MCF 10A (cell line): ENCODE measurements at places on chromosomes 5 and 9.
A peak's percentile ranks its signal among the peaks of the same experiment; 100 is the strongest.

GRCh38 chr9:136424750-136425362 is 14.4 kb downstream of the PMPCA start:
- DNase-seq, result no peak

- no peak for DNase-seq
Observed at GRCh38 chr5:142500227-142500905, 175.5 kb upstream of the SPRY4 start.

DNA sequence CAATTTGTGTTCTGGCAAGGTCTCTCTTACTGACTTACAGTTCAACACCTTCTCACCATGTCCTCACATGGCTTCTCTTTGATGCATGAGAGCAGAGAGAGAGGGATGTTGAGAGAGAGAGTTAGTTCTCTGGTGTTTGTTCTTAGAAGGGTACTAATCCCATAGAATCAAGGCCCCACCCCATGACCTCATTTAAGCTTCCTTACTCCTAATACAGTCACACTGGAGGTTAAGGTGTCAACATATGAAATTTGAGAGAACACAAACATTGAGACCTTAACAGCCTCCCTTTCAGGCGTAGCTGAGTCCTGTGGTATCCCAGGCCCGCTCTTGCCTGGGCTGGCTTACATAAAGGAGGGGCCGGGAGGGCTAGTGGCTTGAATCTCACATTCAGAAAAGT is 10.6 kb upstream of the SEMA6A start:
- DNase-seq, result peak; percentile 2

DNA sequence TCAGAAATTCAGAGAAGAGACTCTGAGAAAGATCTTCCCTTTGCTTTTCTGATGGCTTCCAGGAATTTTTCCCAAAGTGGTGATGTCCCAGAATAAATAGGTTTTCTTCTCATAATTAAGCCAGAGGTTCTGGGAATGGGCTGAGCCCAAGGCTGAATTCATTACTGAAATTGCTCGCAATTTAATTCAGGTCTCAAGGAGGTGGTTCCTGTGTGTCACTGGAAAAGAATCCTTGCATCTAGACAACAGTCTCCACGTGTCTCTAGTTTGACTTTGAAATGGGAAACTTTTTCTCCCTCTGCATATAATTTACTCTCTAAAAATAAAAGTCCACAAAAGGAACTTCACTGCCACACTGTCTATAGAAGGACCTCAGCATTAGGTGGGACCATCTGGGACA is 27.8 kb upstream of the STX17 start:
- DNase-seq, result no peak

- no peak for DNase-seq
Observed at GRCh38 chr9:23768861-23769260, 57.2 kb downstream of the ELAVL2 start.

DNA sequence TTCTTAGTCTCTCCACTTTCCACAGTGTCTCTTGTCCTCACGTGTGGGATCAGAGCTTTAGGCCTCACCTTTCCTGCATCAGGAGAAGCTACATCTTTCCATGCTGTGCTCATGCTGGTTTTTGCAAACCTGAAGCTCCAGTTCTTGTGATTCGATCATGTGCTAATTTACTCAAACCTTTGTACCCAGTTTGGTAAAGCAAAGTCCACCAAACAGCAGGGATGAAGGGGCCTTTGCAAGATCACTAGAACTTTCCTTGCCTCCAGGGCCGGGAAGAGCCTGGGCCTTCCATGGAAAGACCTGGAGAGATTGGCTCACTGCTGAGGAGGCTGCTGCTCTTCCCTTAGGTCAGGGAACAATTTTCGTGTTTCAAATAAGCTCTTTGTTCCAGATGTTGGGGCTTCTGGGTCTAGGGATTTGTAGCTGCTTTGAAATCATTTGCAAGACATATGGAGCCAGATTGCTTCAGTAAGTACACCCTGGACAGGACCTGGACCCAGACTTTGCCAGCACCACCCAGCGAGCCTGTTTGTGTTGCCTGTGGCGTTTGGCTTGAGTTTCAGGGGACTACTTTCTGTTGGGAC is 18.7 kb upstream of the SPATA31E1 start:
- no peak for DNase-seq

GRCh38 chr9:83472221-83472665 is 66.0 kb downstream of the FRMD3 start:
- peak; percentile 68 for DNase-seq

- no peak for DNase-seq
Observed at GRCh38 chr9:97365634-97366033, 46.3 kb upstream of the TDRD7 start.

DNA sequence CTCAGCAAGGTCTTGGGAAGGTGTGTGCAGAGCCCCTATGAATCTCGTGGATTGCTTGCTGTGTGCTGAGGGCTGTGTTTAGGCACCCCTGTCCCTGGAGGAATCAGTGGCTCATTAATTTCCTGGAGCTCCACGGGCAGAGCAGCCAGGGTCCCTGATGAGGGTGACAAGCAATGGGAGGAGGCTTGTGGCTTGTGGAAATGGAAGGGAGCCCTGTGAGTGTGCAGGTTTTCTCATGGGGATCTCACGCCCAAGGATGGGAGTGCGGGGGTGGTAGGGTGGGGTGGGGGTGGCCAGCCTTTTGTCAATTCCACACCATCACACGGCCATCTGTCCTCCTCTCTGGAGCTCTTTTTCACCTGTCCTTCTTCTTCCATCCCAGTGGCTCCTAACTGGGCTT is 25.3 kb downstream of the PHF2 start:
- no peak for DNase-seq

GRCh38 chr5:95284572-95285408 is at the start of gene MCTP1:
Gene MCTP1 (minus strand): TSS chr5:95285094.
- peak; percentile 40 for DNase-seq

GRCh38 chr9:129071526-129072126 is 9.3 kb upstream of the DOLPP1 start:
- DNase-seq, result no peak

DNA sequence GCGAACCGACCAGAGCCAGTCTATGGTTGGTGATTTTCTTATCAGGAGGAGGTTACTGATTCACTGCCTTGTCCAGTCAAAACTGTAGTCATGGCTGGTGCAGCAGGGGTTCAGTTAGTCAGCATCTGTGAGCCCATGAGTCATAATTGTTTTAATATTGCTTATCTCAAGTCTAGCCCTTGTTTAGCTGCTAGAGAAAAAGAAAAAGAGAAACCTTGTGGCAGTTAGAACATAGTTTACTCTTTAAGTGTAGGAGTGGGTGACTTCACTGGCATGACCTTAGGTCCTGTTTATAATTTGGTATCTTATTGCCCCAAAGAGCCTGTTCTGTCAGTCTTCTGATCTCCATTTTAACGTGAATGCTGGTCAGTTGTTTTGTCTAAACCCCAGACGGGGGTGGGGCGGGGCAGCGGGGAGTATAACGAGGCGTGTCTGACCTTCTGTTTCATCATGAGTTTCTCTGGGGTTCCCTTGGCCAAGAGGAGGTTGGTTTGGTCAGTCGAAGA is 76.9 kb upstream of the NFIL3 start:
- DNase-seq, result peak; percentile 66

DNA sequence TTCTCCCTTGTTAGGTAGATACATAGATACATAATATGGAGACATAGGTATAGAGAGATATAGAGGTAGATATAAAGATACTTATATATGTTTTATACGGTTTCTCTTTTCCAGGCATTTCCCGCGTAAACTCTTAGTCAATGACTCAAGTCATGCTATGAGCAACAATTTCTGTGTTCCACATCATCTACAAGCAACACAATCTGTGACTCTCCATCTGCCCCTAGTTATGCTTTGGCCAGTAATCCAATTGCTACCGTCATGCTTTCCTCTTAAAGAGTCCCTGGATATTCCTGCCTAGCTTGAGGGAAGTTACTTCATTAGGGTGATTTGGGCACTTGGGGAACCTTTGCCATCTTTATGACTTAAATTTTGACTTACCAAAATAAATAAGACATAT is 129.0 kb upstream of the ADAMTS16 start:
- DNase-seq, result no peak

- no peak for DNase-seq
Observed at GRCh38 chr9:38413283-38413682, 11.0 kb downstream of the IGFBPL1 start.

DNA sequence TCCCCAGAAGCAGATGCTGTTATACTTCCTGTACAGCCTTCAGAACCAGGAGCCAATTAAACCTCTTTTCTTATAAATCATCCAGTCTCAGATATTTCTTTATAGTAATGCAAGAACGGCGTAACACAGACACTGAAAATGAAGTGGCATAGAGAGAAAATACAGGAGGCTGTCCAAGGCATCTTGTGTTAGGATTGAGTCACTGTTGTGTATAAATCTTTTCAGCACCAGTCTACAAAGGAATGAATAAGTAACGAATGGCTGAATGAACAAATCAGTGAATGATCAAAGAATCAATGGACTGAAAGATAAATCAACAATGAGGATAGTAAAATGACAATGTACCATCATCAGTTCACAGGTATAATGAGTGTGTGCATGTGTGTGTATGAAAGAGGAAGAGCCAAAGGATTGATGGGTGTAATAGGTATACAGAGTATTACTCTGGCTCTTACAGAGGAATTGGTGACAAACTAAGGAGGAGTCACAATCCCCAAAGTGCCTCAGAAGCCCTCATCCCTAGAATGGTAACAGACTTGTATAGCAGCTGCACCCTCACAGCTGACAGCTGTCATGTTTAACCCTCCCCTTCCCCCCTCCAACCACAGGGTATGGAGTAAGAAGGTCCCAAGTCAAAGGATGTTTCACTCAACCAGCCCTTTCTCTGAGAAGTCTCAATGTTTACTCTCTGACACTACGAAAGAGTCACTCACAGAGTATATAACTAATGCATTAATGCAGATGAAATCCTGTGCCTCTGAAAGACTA is 29.8 kb upstream of the MIER3 start:
- no peak for DNase-seq

GRCh38 chr5:163563880-163564279 is 58.5 kb downstream of the MAT2B start:
- DNase-seq, result no peak

DNA sequence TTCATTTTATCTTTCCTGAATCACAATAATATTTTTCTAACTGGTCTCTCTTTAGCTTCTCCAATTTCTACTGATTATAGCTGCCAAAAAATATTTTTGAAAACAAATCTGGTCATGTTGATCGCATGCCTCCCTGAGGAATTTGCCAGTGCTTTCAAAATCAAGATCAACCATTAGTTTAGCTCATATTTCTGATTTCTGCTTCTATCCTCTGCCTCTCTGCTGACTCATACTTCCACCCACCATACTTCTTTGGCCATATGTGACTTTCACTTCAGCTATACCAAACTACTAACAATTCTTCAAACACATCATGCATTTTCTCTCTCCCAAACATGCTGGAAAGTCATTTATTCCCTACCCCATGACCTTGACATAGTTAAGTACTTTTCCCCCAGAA is 636.5 kb downstream of the TLE1 start:
- DNase-seq, result peak; percentile 43

DNA sequence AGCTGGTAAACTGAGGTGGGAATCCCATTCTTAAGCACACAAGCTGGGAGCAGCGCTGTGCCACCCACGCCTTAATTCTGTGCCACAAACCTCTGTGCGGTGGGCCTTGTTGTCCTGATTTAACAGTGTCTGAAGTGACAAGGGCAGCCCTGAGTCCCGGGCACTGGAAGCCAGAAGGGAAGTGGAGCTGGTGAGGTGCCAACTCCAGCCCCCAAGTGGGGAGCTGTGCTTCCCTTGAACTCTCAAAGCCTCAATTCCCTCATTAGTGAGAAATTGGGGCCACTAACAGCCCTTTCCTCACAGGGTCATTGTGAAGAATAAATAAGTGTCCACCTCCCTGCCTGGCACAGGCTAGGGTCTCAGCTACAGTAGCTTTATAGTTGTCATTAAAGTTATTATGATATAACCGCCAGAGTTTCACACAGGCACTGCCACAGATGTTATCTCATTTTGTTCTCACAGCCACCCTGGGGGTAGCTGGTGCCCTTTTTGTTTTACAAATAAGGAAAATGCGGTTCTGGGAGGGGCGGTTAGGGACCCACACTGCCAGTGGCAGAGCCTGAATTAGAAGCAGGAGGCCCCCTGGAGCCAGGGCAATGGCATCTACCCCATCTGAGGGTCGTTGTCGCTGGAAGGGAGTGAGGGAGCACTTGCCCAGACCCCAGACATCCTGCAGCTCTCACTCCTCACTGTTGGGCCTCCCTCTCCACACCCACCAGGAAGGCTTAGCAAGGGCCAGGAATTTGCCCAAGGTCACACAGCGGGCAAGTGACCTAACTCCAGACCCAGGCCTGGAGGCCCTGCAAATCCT is 2.1 kb upstream of the TLX3 start:
- no peak for DNase-seq

DNA sequence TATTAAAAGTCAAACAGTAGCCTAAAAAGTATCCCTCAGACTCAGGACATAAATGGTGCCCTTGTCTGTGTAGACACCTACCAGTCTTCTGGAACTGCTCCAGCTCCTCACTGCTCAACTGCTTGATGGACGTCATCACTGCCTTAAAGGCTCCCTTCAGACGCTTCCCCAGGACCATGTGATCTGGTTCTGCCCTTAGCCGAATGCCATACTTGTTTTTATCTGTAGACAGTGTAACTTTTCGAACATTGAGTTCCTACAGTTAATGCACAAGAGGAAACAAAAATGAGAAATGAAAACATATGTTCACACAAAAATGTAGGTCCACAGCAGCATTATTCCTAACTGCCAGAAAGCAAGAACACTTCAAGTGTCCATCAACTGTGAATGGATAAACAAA is 46.2 kb downstream of the IARS1 start:
- peak; percentile 17 for DNase-seq

DNA sequence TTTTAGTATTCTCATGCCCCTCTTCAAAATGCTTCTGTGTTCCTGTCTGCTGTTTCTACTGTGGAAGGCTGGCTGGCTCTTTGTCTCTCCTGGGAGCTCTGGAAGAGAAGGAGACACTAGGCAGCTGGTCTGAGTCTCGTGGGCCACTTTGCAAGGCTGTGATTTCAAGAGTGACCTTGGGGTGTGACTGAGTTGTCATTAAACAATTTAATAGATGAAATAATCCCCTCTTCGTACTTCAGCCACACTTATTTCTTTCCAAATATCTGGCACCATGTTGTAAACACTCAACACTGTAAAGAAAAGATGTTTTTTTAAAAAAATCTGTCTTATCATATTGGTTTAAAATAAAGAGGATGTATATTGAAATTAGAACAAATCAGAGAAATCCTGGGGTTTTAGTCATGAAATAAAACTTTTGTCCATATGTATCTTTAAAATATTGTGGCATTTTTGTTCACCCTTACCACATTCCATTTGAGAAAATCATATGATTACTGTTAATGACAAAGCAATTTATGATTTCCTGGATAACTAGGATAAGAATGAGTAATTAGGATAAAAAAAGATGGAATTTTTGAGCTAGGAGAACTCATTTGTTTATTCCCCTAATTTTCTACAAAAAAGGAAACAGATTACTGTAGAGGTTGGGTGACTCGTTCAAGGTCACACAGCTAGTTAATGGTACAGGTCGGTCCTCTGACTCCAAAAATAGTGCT is 200.8 kb downstream of the MAT2B start:
- DNase-seq, result no peak

- DNase-seq, result no peak
Observed at GRCh38 chr5:10756549-10756948, 4.5 kb downstream of the DAP start.

- DNase-seq, result no peak
Observed at GRCh38 chr5:54388409-54388808, 67.1 kb upstream of the HSPB3 start.
